ENCODE measurements at places on chromosomes 1 and 21. TPM values are rescaled to one million over a fixed set of nuclear protein-coding genes. Genes with fewer than 3 reads are reported as not detected.

Gene SH2D1B
- not detected for total RNA-seq

Gene S100A8
- not detected for total RNA-seq

Gene TNFRSF4
- 1.5 TPM for total RNA-seq

Gene RAB3B
- 1.2 TPM for total RNA-seq

Gene ADAMTS5
- under 0.01 TPM for total RNA-seq

Gene ASPM
- 3.0 TPM for total RNA-seq

Gene CFHR3
- not detected for total RNA-seq

Gene CEP104
- 12.6 TPM for total RNA-seq

Gene AMY2B
- total RNA-seq: 0.65 TPM

Gene SOX13
- total RNA-seq: 5.7 TPM

Gene LAPTM5
- 66.7 TPM for total RNA-seq

Gene GBP5
- under 0.01 TPM for total RNA-seq

Gene OPRD1
- not detected for total RNA-seq

Gene DDR2
- 3.4 TPM for total RNA-seq

Gene MPZ
- total RNA-seq: 0.60 TPM

Gene C4BPA
- not detected for total RNA-seq

Measured in lung microvascular endothelial cell (primary cell).